ENCODE measurements at places on chromosomes 7 and 10. TPM values are rescaled to one million over a fixed set of nuclear protein-coding genes. Genes with fewer than 3 reads are reported as not detected.
A peak's percentile ranks its signal among the peaks of the same experiment; 100 is the strongest.

Gene SDK1
- total RNA-seq: 13.5 TPM

Gene CPA2
- 2.6 TPM for total RNA-seq

Gene ZNF853
- total RNA-seq: 1.1 TPM

Gene ABCC2
- 83.0 TPM for total RNA-seq

Gene UNCX
- total RNA-seq: not detected

Gene SP4
- total RNA-seq: 4.5 TPM

Gene NUP205
- total RNA-seq: 21.7 TPM

- H3K4me3 ChIP-seq: no peak overlapping the region
- H3K27me3 ChIP-seq: no peaks in the 10 kb centered on the region
- DNase-seq: no peak
Measured at GRCh38 chr7:155893664-155894063, 81.4 kb upstream of the SHH start.

GRCh38 chr7:123184271-123184670 is 15.5 kb downstream of the SLC13A1 start:
- no peak for DNase-seq
- H3K4me3 ChIP-seq: no peak overlapping the region
- no peaks in the 10 kb centered on the region for H3K36me3 ChIP-seq
- H3K4me1 ChIP-seq: no peaks in the 10 kb centered on the region
- H3K27me3 ChIP-seq: no peaks in the 10 kb centered on the region
- H3K27ac ChIP-seq: no peak overlapping the region

DNA sequence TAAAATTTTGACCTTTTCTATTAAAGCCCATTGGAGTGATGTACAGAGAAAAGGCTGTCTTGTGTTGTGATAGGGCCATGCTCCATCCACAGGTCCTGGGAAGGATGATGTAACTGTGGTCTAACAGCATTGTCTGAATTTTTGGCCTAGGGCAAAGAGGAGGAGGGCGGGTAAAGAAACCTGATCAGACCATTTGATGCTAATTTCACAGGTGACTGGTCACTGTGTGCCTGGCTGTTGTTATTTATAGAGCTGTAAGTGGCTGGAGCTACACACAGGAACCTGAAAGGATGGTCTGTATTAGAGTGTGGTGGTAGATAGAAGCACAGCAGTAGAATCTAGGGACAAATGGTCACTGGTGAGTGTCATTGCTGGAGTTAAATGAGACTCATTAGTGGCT is 182.1 kb downstream of the AUTS2 start:
- no peak overlapping the region for H3K27ac ChIP-seq
- no peaks in the 10 kb centered on the region for H3K4me1 ChIP-seq
- H3K4me3 ChIP-seq: no peak overlapping the region
- no peaks in the 10 kb centered on the region for H3K36me3 ChIP-seq
- DNase-seq: no peak
- H3K27me3 ChIP-seq: no peaks in the 10 kb centered on the region

DNA sequence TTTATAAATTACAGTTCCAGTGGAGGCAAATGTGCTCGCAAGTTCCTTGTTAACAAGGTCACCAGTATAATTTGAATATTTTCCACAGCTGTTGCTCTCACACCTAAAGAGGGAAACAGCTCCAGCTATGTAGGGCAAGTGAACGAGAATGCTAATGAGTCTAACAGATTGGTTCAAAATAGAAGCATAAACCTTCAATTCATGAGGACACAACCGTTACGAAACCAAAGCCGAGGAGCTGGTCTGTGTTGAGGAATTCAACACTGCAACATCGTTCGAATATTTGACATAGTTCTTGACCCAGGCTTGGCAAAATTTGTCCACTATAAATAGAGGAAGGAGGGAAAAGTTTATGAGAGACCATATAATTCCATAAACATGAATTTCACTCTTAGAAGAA is 161.3 kb downstream of the KLF6 start:
- no peaks in the 10 kb centered on the region for H3K36me3 ChIP-seq
- H3K4me3 ChIP-seq: no peak overlapping the region
- H3K4me1 ChIP-seq: no peaks in the 10 kb centered on the region
- no peak overlapping the region for H3K27ac ChIP-seq
- DNase-seq: no peak
- no peaks in the 10 kb centered on the region for H3K27me3 ChIP-seq

GRCh38 chr7:49852619-49853462 is 79.4 kb downstream of the VWC2 start:
- H3K4me3 ChIP-seq: no peak overlapping the region
- no peak overlapping the region for H3K27ac ChIP-seq
- H3K27me3 ChIP-seq: no peaks in the 10 kb centered on the region
- no peaks in the 10 kb centered on the region for H3K4me1 ChIP-seq
- no peak for DNase-seq
- no peaks in the 10 kb centered on the region for H3K36me3 ChIP-seq

- no peak overlapping the region for H3K27ac ChIP-seq
- H3K4me1 ChIP-seq: no peaks in the 10 kb centered on the region
- no peaks in the 10 kb centered on the region for H3K27me3 ChIP-seq
- no peak for DNase-seq
Measured at GRCh38 chr7:43694399-43694748, 34.9 kb downstream of the COA1 start.

GRCh38 chr7:152402384-152403250 is 33.2 kb downstream of the KMT2C start:
- H3K27me3 ChIP-seq: no peaks in the 10 kb centered on the region
- H3K4me1 ChIP-seq: no peaks in the 10 kb centered on the region
- no peak overlapping the region for H3K27ac ChIP-seq
- H3K4me3 ChIP-seq: no peak overlapping the region

DNA sequence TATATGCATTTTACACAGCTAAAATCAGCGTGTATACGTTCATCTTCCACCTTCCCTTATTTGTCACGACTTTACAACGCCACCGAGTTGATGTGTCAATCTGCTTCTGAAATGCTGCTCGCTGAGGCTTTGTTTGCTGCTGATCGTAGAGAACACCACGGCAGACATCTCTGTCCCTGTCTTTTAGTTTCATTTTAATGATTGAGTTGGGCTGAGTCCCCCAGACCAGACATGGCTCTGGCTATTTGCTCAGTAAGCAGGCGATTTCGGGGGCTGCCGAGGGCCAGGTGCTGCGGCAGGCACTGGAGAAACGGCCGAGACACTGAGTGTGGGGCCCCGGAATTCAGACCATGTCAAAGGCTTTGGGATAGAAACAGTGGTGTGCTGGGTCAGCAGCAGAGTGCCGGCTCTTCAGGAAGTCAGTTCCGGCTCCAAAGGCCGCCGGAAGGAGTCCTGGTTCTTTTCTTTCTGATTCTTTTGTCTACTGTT is 5.0 kb downstream of the LRRC27 start:
- H3K27me3 ChIP-seq: no peaks in the 10 kb centered on the region
- peak overlapping the region; percentile 52 for H3K4me3 ChIP-seq
- DNase-seq: no peak
- peak overlapping the region; percentile 67 for H3K27ac ChIP-seq

DNA sequence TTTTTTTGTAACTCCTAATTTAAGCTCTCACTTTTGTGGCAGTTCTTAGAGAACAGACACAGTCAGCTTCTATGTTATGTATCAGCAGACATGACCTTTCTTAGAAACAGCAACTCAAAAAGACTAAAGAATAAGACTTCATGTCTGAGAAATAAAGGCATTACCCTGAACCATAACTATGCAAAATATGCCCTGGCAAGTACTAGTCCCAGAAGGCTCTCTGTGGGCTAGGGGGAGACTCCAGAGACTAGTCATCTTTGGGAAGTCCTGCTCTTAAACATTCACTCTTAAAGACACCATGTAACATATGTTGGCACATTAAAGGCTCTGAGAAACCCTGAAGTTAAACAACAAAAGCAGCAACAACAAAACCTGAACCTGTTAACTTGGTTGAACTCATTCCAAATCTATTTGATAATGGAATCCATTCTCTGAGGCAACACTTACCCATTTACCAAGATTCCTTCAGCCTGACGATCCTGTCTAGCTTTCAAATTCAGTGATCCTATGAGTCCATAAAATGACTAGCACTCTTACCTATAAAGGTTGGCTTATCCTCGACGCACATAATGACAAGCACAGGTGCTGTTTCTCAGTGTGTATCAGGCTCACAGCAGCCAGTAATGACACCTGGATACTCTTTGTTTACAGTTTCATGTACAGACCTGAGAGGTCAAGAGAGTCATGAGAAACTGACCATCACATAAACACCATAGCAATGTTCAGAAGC is 62.3 kb downstream of the OSBPL3 start:
- DNase-seq: no peak
- H3K27ac ChIP-seq: no peak overlapping the region
- H3K4me3 ChIP-seq: no peak overlapping the region
- no peaks in the 10 kb centered on the region for H3K27me3 ChIP-seq
- no peaks in the 10 kb centered on the region for H3K4me1 ChIP-seq

DNA sequence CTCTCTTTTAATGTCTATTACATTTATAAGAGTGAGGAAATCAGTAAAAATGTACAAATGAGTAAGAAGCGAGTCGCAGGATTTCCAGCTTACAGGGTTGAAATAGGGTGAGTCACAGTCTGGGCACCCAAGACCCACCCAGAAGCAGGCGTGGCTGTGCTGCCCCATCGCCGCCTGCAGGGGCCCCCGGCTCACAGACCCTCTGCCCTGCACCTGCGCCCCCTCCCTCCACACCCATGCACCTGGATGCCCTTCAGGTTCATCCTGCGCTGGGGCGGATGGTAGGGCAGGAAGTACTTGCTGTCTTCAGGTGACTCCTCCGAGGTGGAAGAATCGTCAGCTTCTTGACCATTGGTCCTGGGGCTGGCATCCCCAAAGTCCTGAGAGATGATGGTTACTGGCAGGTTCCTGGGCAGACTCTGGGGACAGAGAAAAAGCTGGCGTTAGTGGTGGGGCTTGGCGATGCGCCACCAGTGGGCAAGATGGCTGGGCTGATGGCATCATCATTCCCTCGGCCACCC is 90.2 kb upstream of the GNA12 start:
- no peaks in the 10 kb centered on the region for H3K27me3 ChIP-seq
- DNase-seq: peak; percentile 27
- no peaks in the 10 kb centered on the region for H3K4me1 ChIP-seq

DNA sequence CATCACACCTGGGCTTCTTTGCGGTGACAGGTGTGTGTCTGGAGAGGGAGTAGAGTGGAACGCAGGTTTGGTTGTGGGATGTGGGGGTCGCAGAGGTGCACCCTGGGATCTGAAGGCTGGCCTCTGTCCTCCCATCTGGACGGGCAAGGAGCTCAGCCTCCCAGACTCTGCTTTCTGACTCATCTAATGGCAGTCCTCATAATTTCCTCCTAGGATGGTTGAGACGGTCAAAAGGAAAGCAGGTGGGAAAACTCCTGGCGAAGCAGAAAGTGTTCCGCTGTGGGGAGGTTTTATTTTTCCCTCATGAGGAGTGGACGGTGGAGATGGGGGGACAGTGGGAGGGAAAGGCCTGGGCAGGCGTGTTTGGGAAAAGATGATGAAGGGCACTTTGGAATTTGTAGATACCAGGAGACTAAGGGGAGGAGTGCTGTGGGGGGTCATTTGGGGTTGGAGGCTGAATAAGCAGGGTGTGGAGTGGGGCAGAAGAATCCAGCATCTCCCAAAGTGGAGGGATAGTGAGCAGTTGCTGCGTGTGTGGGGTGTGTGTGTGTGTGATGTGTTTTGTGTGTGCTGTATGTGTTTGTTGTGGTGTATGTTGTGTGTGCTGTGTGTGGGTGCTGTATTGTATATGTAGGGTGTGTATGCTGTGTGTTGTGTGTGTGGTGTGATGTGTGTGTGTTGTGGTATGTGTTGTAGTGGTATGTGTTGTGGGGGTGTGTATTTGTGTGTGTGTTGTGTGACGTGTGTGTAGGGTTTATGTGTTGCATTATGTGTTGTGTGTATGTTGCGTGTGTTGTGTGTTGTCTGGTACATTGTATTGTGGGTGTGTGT is 97.2 kb upstream of the PODXL start:
- no peak for DNase-seq
- H3K27ac ChIP-seq: no peak overlapping the region
- no peaks in the 10 kb centered on the region for H3K36me3 ChIP-seq
- peaks cover 4% of the 10 kb centered on the region for H3K4me1 ChIP-seq
- no peaks in the 10 kb centered on the region for H3K27me3 ChIP-seq
- H3K4me3 ChIP-seq: no peak overlapping the region

- no peaks in the 10 kb centered on the region for H3K36me3 ChIP-seq
- no peak overlapping the region for H3K27ac ChIP-seq
- no peak overlapping the region for H3K4me3 ChIP-seq
- peaks cover 10% of the 10 kb centered on the region for H3K4me1 ChIP-seq
Measured at GRCh38 chr7:155470686-155471638, 13.0 kb downstream of the EN2 start.

DNA sequence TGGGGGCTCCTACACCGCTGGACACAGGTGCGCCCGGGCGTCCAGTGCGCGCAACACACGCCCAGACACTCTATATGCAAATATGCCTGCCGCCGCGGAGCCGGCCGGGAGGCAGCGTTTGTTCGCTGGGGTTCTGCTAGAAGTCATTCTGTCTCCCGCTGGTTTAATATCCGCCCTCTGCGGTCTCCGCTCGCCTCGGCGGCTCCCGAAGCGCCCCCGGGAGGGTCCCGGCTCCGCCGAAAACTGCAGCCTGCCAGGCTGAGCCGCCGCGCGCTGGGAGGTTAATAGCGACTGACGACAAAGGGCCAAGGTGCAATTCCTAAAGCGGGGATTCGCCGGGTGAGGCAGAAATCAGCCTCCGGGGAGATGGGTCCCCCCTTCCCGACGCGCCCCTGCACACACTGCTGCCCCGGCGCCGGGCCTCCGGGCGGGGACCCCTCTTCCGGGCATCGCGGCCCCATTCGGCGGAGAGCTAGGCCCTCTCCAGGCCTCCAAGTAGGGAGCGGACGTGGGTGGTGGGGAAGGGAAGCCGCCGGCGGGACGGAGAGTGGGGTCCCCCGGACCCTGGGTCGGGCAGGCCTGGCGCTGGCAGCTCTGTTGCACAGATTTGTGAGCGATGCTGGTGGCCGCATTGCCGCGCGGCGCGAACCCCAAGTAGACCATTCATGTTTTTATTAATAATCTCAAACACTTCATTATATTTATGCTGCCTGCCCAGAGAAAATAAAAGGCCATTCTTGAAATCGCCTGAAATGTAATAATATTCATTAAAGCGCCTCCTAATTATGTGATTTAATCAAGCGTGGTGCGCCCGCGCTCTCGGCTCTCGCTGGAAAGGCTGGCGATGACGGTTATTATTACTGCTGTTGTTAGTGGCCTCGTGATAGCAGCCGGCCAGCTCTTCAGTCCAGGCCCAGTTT is 9.1 kb downstream of the EN2 start:
- no peak overlapping the region for H3K27ac ChIP-seq
- H3K4me3 ChIP-seq: no peak overlapping the region
- H3K4me1 ChIP-seq: peaks cover 26% of the 10 kb centered on the region

- H3K4me3 ChIP-seq: no peak overlapping the region
- H3K27me3 ChIP-seq: no peaks in the 10 kb centered on the region
- no peaks in the 10 kb centered on the region for H3K36me3 ChIP-seq
- DNase-seq: no peak
- H3K27ac ChIP-seq: no peak overlapping the region
Measured at GRCh38 chr7:123975084-123975483, 50.0 kb downstream of the SPAM1 start.

- H3K27ac ChIP-seq: no peak overlapping the region
- no peak for DNase-seq
- H3K27me3 ChIP-seq: peaks cover 32% of the 10 kb centered on the region
- no peak overlapping the region for H3K4me3 ChIP-seq
- H3K36me3 ChIP-seq: no peaks in the 10 kb centered on the region
- H3K4me1 ChIP-seq: peaks cover 19% of the 10 kb centered on the region
Measured at GRCh38 chr10:117130346-117130745, 7.7 kb downstream of the VAX1 start.
